Non-pigmented ciliary epithelial cell (primary cell): ENCODE measurements at places on chromosomes 5 and 9.

DNA sequence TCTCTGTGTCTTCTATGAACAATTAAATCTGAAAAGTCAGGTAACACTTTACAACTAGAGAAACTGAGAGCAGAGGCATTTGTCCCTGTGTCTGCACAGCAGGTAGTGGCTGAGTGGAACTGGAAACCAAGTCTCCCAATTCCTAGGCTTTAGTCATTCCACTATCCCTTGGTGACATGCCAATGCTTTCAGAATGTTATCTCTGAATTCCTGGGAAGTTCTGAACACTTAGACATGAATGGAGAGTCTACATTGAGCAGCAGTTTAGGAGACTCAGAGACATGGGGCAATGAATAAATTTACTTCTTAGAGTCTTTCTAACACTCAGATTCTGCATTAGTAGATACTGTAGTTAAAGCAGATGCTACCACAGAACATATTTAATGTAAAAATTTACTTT lies 94.8 kb upstream of the APC start:
- DNase-seq, result no peak

GRCh38 chr5:152094060-152094459 lies 169.4 kb upstream of the GLRA1 start:
- DNase-seq, result no peak

DNA sequence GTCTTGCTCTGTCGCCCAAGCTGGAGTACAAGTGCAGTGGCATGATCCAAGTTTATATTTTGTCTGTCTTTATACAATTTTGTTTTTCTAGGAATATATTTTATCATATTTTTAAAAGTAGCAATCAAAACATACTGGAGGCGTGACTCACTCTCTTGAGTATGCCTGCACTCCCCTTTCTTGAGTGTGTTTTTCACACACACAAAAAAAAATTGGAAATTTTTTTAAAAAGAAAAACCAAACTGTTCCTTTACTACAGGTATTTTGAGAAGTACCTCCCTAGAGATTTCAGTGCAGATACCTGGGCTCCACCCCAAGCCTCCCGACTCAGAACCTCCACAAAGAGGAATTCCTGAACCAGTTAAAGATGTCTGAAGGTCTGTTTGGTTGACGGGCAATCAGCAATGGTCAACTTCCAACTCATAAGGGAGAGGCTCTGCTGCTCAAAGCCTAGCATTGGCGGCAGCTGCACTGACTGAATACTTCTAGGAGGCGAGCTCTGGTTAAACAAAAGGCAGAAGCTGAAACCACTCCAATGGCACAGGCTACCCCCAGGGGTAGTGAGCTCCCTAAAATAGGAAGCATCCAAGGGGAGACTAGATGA lies 27.4 kb downstream of the PDE6A start:
- DNase-seq, result no peak

GRCh38 chr5:145697251-145697990 lies 137.7 kb downstream of the PRELID2 start:
- peak; percentile 18 for DNase-seq

- DNase-seq, result no peak
These were observed 48.2 kb downstream of the FAM240B start for GRCh38 chr9:38671748-38672147.

DNA sequence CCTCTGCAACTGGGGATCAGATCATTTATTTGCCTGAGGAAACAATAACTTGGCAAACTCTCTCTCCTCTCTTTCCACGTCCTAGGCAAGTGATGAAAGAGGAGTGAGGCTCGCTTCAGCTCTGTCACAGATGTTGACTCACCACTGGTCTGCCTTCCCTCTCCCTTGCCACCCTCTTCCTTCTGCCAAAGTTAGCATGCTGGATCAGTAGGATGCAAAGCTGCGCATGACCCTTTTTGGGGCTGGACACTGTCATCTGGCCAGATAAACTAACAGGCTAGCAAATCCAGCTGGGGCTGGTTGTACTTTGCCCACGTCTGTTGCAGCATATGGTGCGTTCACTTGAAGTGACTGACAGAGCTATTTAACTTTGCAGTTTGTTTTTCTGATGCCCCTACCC lies 36.2 kb upstream of the SMARCA2 start:
- peak; percentile 4 for DNase-seq
